ENCODE measurements at places on chromosomes 5 and 9.

DNA sequence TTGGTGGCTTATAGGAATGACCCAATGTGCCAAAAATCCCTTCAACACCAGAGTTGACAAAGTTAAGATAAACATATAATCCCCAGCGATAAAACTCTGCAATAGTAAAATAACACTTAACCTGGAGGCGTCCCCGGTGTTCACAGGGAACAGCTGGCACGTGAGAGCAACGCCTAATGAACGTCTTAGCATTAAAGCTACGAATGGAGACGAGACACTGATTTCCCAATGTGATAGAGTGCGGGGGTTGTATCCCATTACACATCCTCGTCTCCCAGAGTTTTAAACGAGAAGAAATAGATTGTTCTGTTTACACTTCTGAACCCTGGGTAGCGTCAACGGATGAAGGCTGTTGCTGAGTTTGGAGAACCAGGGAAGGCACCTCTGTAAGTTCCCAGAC lies 57.6 kb downstream of the PTCH1 start:
- no peak for DNase-seq

- no peak for DNase-seq
These were observed 144.5 kb upstream of the FTMT start for GRCh38 chr5:121707178-121707577.

GRCh38 chr5:156974328-156974727 lies 11.3 kb upstream of the TIMD4 start:
- DNase-seq: no peak

- DNase-seq: no peak
These were observed 137.4 kb upstream of the PRR16 start for GRCh38 chr5:120326651-120327050.

- DNase-seq: peak; percentile 12
These were observed 2.4 kb upstream of the OMD start for GRCh38 chr9:92426501-92427145.

DNA sequence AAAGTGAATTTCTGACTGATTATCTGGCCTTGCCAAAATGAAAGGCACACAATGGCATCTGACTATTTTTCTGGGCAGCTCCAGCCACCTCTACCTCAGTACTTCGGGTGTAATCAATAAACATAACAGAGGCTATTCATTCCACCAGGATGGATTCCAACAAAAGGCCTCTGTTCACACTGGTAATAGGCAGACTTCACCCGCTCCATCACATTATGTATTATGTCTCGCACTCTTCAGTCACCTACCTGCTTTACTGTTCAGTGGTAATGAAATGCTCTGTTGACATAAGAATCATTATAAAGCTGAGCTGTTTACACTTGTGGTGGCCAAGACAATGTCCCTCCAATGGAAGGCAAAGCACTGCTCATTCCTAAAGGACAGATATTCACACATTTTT lies 1333.7 kb upstream of the WWC1 start:
- DNase-seq: no peak
